ENCODE measurements at places on chromosomes 11 and 22.

DNA sequence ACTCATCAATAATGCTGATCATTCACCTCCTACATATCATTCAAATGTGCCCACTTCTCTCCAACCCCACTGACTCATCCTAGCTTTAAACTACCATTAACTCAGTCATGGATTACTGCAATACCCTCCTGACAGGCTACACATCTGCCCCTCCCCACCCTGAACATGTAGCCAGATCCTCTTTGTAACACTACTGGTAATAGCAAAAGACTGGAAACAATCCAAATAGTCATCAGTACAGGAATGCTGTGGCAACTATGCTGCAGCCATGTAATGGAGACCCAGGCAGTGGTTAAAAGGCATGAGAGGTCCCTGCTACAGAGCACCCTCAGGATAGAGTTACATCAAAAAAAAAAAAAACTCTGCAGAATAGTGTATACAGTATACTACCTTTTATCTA lies 16.6 kb downstream of the SLC43A3 start:
- peak; percentile 73 for DNase-seq

DNA sequence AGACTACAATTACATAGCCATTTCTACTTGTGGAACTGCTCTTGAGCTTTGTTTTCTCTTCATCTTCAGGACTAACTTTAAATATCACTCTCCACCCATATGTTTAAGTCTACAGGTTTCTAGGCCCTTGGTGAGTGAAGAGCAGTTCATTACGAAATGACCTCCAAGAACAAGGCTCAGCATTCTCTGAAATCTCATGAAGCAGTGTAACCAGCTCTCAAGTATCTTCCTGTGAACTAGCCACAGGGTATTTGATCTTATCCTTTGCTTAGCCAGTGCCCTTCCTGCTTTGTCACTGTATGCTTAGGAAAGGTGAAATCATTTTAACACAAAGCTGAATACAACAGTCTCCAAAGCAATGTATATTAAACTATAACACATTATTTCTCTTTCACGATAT lies 20.4 kb upstream of the LYVE1 start:
- no peak for DNase-seq

DNA sequence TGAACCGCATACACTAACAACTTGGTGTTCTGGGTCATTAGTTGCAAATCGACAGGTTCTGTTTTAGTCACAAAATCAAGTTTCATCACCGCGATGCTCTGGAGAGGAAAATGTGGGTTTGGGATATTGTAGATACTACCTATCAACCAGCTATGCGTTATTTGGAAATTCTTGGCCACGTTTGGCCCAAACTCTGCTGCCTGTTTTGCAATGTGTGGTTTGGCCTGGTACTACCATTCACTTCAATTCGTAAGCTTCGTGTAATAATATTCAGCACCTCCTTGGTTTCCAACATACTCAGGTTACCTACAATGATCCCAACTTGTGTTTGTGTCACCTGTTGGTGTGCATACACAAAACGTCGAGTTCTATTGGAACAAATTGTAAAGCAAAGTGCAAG lies 16.2 kb upstream of the ACER3 start:
- DNase-seq: no peak

GRCh38 chr11:14587258-14587657 lies 56.3 kb upstream of the PDE3B start:
- no peak for DNase-seq

GRCh38 chr11:17397311-17398002 lies 9.0 kb upstream of the KCNJ11 start:
- no peak for DNase-seq

DNA sequence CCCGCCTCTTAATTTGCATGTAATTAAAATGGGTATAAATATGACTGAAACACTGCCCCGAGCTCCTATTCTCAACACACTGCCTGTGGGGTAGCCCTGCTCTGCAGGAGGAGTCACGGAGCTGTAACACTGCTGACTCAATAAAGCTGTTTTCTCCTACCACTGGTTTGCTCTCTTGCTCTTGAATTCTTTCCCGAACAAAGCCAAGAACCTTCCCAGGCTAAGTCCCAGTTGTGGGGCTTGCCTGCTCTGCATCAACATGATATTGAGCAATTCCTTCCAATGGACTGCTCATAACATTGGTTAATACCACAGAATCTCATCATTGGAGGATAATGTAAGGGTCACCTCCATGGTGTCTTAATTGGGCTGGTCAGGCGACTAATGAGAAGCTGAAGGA lies 114.4 kb downstream of the FBXO7 start:
- no peak for DNase-seq

GRCh38 chr22:38709306-38709705 lies 3.6 kb downstream of the GTPBP1 start:
- no peak for DNase-seq

DNA sequence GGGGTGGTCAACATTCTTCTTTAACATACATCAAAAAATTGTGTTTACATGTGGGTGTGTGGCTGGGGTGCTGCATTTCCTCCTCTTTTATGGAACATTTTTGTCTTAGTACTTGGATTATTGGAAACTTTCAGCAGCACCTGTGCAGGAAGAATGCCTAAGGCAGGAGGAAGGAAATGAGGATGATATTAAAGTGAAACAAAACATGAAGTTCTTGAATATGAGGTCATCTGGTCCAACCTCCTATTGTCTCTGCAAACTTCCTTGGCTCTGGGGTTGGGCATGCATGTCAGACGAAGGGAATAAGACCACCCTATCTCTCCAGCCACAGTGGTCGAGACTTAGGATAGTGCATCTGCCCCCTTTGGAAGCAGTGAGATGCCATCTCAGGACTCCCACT lies 20.6 kb upstream of the OR9Q1 start:
- no peak for DNase-seq

GRCh38 chr11:119721129-119722120 lies 7.6 kb downstream of the NECTIN1 start:
- DNase-seq: peak; percentile 37

- no peak for DNase-seq
Observed at GRCh38 chr11:47067401-47067800, 109.3 kb downstream of the ARFGAP2 start.

DNA sequence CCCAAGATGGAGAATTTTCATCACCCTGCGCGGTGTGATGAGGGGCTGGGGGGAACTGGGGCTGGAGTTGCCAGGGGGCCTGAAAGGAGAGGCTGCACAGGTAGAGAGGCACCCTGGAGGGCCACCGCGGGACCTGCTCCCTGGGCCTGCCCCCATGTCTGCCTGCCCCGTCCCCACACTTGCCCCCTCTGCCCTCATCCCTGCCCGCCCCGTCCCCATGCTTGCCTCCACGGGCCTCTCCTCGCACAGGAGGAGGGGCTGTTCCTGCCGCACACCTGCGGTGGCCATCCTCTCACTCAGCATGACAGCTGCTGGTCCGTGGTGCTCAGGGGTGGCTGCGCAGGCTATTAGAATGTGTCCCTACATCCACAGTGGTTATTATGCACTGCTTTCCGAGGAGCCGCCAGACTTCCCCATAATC lies 43.5 kb downstream of the LINC01488 start:
- no peak for DNase-seq
